SJSA1 (cell line): ENCODE measurements at places on chromosomes 4 and X. TPM values are rescaled to one million over a fixed set of nuclear protein-coding genes. Genes with fewer than 3 reads are reported as not detected.
A peak's percentile ranks its signal among the peaks of the same experiment; 100 is the strongest.

DNA sequence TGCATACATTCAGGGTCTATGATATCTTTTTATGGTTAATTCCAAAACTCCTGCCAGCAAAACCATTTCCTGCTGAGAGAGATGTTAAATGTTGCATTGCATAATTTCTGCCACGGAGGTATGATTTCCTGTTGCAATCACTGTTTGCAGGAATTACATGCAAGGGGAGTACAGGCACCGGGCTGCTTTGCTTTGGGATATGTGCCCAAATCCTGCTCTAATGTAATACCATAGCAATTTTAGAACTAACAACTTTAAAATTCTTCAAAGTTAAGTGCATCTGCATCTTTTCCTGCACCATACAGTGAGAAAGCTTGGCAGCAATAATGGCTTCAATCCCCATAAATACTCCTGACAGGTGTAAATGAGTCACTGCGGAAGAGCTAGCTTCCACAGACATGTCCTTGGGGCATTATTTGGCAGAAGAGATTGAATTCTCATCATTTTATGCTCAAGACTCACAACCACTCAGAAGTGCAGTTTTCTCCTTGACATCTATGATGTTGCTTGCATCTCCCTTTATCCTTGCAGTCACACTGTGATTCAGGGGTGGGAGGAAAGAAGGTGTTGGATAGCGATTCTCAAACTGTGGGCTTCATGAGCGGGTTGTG is 29.6 kb downstream of the TRIM2 start:
- no peak for DNase-seq

DNA sequence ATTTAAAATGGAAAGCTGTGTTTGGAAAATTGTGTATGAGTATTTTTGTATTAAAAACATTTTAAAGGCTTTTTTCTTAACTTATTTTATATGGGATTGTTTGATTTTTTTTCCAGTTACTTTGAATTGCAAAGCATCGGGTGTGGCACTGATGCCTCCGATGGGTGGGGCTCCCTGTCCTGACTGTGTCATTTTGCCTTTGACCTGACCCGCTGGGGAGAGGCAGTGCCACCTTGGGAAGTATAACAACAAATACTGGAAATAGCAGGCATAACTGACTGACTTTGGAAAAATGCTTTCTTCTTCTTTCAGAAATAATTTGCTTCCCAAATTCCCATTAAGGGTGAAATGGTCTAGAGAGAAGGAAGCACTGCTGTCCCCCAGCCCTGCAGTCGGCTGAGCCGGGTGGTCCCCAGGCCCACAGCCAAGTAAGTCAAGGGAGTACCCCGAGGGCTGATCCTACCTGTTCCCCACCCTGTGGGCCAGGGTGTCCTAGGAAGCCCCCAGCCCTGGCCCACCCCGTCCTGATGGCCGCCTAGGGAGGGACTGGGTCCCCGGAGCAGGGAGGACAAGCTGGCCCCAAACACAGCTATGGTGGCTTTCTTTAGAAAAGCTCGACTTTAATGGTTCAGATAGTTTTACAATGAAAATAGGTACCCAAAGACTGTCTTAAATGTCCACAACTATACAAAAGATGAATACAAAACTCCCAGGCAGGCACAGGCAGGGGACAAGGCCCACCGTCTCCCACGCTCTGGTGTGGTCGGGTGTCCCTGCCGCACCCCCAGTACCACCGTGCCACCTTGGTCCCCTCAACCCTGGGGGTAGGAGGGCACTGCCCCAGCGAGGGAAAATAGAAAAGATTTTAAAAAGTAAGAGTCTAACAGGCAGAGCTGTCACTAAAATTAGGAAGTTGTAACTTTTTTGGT is 26.4 kb downstream of the NELFA start:
- DNase-seq = no peak

DNA sequence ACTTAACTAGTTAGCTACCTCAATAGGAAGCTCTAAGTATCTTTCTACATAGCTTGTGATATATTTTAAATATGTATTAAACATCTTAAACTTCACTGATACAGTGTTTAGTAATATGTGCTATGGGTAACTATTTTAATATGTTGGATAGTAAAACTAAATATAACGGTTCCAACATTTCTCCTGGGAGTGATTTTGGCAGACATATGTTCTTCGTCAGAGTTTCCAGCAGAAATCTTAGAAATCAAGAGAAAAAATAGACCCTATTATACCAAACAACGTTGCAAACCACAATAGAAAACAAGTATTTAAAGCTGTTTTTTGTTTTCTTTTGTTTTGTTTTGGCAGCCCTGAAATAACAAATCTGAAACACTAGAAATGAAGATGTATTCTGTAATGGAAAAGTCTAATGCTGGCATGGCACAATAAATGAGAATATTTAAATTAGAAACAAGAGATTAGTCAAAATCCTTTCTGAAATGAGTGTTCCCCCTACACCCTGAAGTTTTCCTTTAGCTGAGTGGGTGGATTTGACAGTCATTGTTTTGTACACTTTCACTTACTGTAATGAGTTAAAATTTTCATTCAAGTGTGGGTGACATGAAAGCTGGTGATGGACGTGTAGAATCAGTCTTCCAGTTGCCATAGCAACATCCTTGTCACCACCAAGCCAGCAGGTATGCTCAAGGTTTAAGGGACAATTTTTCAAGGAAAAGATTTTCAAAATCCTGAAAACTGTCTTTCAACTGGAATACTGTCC is 233.5 kb downstream of the SCFD2 start:
- no peak for DNase-seq

DNA sequence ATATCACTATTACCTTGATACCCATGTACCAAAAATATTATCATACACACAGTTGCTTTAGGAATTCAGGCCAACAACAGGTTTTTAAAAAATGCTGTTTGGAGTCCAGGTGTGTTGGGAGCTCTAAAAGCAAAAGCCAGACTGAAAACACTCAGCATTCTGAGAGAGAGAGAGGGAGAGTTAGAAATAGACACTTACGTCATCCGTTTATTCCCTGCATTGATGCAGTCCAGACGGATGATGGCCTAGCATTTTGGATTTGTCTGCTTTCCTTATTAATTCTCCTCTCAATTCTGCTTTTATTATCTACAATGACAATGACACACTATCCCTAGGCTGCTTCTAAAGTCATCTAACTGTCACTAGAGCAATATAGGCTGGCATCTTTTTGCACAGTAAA is 358.3 kb upstream of the BOD1L1 start:
- no peak for DNase-seq

DNA sequence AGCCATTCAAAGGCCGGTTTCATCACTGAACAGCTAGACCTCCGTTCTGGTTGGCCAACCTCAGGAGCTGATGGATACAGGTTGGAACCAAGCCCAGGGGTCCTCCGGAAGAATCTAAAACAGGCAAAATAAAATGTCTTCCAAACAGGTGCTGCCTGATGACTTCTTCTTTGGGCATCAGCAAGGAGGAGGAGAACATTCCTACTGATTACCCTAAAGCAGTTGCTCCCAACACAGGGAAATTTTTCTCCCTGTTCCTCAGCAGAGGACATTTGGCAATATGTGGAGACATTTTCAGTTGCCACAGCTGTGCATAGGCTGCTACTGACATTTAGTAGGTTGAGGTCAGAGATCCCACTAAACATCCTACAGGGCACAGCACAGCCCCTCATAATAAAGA is 319.3 kb upstream of the PPARGC1A start:
- DNase-seq = no peak

DNA sequence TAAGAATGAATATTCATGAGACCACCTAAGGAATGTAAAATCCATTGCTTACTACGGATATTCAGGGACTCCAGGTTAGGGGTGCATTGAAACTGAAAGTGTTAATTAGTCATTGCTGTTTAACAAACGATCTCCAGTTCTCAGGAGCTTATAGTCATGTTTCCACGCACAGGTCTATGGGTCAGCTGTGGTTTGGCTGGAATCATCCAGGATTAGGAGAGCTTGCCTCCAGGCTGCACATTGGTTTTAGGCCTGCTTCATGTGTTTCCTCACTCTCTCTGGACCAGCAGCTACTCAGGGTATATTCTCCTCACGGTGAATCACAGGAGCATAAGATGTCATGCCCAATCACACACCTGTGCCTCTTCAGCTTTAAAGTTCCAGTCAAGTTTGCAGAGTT is 98.9 kb downstream of the ATXN3L start:
- no peak for DNase-seq

- DNase-seq = no peak
Observed at GRCh38 chr4:48571471-48571870, 81.4 kb downstream of the ZAR1 start.

DNA sequence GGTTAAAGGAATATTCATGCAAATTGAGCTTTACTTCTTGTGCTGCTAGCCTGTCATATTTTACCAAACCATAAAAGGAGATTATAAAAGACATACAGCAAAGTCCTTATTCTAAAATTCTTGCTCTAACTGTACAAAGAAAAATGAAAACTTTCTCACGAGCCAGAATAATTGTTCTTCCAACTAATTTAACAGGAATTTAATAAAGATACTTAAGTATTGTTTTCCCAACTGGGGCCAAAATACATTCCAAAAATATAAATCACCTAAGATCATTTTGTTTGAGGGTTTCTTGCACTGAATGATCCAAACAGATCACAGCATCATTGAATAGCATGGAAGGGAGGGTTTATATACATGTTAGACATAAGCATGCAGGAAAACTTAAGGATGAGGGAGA is 127.1 kb upstream of the PCDH18 start:
- no peak for DNase-seq

DNA sequence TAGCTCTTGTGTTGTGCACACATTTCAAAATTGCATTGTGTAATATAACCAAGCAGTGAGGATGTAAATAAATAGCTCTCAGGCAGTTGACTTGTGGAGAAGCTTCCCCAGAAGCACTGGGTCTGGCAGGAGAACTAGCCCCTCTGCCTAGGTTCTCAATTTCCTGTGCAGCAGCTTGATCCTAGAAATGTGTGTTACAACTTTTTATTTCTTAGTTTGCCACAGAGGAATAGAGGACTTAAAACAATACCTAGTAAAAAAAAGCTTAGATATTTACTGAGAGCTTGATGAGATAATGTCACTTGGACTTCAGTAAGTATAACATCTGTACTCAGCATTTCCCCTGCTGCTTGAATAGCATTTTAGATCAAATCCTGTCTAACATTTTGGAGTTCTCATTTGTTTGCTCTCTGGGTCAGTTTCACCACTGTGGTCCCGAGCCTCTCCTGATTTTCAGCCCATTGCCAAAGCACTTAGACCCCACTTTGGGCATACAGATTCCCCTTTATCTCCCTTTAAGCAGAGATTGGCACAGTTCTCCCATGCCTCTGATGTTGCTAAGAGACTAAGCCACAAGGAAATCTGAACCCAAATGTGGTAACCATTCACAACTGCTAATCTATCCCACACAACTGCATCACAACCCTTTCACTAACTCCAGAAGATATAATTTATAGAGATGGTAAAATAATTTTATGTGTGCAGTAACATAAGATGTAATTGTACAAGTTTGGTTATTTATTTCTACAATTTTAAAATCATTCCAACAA is 98.2 kb upstream of the NRK start:
- DNase-seq = no peak

DNA sequence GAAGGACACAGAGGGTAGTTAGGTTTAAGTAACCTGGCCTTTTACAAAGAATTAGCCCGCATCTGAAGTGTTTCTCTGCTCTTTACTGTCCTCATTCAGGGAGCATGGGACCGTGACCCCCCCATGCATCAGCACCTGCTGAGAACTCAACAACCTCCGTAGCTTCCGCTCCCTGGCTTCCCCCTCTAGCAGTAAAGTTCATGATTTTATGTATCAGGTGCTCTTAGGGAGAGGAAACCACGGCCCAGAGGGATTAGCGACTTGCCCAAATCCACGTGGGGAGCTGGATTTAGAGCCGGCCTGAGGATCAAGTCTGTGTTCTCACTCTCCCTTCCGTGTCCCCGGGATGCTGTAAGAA is 284.6 kb upstream of the GATB start:
- DNase-seq = no peak

- no peak for DNase-seq
Observed at GRCh38 chrX:71304561-71304960, 3.0 kb downstream of the ITGB1BP2 start.

- DNase-seq = no peak
Observed at GRCh38 chrX:38435130-38435529, 82.7 kb downstream of the OTC start.

DNA sequence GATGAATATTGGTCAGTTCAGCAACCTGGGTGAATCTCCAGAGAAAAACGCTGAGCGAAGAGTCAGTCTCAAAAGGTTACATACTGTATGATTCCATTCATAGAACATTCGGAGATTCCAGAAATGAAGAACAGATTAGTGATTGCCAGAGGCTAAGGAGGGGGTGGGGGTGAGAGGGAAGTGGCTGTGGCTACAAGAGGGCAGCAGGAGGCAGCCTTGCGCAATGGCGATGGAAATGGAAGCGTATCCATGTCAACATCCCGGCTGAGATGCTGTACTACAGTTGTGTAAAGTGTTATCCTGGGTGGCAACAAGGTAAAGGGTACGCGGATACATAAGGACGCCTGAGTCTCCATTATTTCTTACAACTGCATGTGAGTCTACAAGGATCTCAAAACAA is 18.0 kb downstream of the LYAR start:
- DNase-seq = no peak

DNA sequence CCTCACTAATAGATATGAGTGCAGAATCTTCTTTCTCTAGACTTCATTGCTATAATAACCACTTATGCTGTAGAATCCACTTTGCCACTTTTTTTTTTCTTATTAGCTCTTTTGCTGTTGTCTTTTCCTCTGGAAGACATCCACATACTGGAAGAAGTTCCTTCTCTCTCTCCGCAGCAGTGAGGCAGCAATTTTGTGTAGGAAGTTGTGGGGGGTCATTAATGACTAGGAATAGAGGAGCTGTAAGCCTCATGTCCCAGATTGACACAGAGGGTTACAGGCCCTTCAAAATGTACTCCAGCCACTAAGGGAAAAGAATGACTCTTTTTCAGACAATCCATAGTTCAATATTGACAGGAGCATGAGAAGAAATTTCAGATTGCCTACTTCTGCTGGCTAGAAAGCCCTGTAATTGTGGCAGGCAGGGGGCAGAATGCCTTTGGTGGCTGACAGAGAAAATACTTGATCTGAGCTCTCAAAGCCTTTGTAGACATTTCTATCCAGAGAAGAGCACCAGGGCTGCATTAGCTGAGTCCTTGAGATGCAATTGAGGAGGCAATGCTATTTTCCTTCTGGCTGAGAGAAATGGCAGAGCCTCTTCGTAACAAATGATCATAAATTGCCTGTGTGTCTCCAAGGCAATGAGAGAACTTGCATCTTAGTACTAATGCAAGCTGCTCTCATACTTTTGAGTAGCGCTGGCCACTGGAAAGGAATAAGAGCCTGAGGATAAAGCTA is 856.2 kb downstream of the STIM2 start:
- DNase-seq = no peak

DNA sequence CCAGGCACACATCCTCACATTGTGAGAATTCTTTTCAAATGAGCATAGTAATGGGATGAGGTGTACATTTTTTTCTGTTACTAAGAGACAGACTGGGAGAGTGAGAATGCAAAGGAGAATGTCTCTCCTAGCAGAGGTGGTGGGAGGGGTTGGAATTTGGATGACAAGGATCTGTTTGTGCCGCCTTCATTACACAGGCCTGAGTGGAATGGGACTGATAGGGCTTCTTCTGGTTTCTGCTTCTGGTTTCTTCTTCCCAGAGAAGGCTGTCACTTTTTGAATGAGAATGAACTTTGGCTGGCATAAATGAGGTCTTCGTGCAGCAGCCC is 55.4 kb downstream of the C4orf51 start:
- DNase-seq = peak; percentile 98

Gene GYPB
- not detected in 2 replicates for total RNA-seq

Gene MAGEA8
- not detected in 2 replicates for total RNA-seq

Gene CT45A3
- not detected in 2 replicates for total RNA-seq

Gene BCOR
- 26.9 and 37.2 TPM in 2 replicates for total RNA-seq

Gene TMPRSS11E
- total RNA-seq = not detected in 2 replicates

Gene CYLC1
- total RNA-seq = not detected in 2 replicates
